Activated naive CD4-positive, alpha-beta T cell treated with anti-CD3 and anti-CD28 coated beads, Interleukin-2, amount 50 U/mL, for 16 hours (primary cell): ENCODE measurements at places on chromosomes 7 and 10.

DNA sequence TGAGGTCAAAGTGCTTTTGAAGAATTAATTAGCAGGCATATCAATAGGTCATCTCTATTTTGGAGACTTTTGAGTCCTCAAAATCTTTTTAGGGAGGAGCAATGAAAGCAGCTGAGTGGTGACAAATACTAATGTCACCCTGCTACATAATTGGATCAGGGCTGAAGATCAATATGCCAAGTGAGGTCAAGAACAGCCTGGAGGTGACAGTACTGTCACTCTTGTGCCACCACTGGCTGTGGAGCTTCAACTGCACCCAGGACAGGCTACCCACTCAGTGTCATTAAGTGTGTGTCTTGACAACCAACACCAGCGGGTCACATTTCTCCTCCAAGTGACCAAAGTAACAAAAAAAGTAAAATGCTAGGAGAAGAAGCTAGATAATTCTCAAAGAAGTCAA is 167.8 kb downstream of the DOCK4 start:
- no peak for DNase-seq

DNA sequence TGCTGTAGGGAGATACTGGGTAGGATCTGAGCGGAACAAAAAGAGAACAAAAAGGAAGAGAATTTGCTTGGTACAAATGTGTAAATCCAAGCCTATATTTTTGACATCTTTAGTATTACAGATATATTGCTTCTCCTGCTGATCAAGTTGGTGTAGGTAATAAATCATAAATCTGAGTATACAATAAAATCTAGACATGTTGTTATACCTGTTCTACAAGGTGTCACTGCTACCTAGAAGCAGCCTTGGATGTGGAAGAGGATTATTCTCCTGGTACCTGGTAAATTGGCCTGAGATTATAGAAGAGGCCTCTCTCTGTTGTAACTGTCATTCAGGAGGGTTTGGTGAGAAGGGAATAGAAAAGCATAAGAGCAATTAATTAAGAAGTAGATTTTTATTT is 89.9 kb upstream of the LSM8 start:
- DNase-seq, result no peak

- no peak for DNase-seq
These were observed 56.8 kb downstream of the EPDR1 start for GRCh38 chr7:37977243-37977642.

DNA sequence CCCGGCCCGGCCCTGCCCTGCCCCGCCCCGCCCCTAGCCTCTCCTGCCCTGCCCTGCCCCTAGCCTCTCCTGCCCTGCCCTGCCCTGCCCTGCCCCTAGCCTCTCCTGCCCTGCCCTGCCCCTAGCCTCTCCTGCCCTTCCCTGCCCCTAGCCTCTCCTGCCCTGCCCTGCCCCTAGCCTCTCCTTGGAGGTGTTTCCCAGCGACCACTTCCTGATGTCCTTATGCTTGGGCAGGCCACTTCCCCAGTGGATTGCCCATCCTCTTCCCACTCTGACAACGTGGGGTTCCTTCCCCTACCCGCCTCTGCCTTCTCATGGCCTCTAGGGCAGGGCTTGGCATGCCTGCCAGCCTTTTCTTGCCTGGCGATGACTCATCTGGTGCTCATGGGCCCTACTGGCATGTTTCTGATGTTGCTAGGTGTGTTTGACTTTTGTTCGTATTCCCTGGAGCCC is 21.2 kb downstream of the PRXL2A start:
- DNase-seq, result no peak

DNA sequence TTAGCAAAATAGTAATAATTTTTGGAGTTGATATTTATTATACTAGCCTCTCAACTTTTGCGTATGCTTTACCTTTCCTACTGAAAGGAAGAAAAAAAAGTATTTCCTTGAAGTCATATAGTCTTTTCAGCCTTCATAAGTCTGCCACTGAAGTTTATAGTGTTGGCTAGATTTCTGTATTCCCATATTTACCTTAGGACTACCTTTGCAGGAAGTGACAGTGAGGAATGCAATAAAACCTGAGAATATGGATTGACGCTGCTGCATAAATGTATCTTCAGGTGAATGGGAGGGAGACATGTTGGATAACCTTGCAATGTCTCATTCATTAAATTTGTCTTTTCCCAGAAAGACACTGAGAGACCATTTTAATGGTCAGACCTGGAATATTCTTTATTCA is 6.6 kb upstream of the LRRTM3 start:
- DNase-seq, result no peak
